SJSA1 (cell line): ENCODE measurements at places on chromosomes 5 and 9.

GRCh38 chr9:38084556-38084880, 15.5 kb upstream of the SHB start:
- no peak for DNase-seq

DNA sequence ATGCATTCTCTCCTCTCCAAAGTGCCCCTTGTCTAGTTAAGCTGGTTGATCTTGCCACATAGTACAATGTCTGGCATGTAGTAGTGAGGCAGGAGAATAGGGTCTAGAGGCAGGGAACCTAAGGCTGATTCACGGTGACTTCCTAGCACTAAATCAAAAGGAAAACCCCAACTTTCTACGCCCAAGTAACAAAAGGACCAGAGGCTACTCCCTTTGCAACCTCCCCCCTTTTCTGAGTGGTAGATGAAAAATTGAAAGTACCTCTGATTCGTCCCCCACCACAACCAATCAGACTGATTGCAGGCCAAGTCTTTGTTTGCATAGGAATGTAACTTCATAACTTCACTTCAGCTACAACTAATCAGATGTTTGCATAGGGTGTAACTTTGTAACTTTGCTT, 278.8 kb downstream of the PSAT1 start:
- DNase-seq: no peak

DNA sequence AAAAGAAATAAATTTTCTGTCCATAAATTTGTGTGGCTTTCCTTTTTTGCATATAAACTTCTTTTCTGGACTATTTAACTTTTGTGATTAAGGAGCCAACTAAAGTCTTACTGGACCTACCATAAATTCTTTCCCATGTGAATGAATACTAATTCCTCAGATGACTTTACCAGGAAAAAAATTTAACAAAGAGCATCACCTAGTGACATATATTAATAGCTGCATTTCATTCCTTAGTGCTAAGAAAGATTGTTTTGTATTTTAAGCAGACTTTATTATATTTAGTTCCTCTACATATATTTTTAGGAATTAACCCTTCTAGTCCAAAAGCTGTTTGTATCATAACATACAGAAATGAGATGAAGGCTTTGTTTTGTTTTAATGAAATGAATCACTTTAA, 64.4 kb downstream of the C9orf85 start:
- DNase-seq: no peak

DNA sequence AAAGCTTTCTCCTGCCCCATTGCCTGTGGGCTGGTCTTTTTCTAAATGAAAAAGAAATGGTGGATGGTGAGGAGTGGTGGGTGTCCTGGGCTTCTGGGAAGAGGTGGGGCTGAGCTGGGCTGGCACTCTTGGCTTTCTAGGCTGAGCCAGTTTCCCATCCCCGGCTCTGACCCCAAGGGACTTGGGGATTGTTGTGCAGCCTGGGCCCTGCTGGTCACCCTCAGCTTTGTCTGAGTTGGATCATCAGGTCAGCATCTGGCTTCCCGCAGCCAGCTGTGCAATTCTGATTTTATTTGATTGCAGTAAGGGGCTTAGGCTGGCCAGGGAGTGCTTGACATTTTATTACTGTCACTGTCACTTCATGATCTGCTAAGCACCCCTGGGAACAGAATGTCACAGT, 25.3 kb downstream of the GLRA1 start:
- DNase-seq: no peak

DNA sequence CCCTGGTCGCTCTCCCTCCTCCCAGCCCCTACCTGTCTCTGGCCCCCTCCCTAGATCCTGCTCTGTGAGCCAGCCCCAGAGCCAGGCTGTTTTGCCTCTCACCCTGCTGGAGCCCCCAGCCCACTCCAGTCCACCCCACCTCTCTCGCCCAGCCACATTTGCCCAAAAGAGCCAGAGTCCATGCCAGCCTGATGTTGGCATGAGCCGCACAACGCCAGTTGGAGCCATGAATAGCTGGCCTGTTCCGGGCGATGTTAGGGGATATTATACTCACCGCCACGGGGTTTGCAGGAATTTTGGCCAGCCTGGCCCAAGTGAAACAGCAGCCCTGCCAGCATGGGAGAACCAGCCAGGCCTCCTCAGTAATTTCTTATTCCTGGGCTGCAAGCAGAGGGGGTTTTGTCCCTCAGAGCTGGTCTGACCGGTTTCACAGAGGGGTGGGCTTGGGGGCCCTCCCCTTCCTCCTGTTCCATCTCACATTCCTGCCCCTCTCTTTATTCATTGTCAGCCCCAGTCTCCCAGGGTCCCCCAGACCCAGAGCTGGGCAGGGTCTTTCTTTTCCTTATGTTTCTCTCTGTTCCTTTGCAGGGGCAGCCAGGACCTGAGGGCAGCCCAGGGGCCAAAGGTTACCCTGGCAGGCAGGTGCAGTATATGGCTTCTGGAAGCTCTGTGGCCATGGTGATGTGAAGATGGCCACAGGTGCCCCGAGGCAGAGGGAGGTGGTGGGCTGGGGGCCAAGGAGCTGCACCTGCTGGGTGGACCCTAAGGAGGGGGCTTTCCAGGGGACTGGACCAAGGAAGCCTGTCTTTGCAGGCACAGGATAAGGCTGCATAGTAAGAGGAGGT, 50.1 kb downstream of the COL27A1 start:
- DNase-seq: no peak

GRCh38 chr5:176929654-176930053, 30.5 kb upstream of the HK3 start:
- no peak for DNase-seq

- DNase-seq: no peak
These were observed 1403.5 kb upstream of the CDH18 start for GRCh38 chr5:21391506-21391905.

DNA sequence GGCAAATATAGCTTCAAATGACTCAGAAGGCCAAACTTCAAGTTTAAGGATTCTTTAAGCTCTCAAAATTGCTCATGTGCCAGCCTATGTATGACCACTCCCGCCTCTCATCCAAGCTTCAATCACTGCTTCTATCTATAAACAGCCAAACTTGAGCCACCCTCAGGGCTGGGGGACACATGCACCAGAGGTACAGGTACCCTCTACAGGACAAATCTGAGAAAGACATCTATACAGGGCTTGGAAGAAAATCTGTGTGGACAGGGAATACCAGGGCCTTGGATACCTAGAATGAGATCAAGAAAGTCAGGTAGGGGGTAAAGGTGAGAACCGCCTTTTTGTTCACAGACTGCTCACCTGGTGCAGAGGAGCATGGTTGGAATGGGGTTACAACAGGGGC, 217.9 kb downstream of the ATPSCKMT start:
- DNase-seq: no peak

DNA sequence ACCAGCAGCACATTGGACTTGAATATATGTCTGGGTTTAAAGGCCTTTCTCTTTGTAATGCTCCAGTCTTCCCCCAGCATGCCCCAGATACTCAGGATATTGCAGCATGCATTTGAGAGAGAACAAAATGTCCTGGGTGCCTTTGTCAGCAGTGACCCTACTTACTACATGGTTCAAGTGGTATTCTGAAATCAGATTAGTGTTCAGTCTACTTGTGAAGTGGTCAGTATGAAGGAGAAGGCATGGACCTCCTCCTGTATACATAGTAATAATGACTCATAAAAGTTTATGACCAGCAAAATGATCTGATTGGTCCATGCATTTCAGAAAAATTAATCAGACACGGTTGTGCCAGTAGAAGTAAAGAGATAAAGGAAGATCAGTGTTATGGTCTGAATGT, 25.4 kb downstream of the GPR21 start:
- peak; percentile 25 for DNase-seq

DNA sequence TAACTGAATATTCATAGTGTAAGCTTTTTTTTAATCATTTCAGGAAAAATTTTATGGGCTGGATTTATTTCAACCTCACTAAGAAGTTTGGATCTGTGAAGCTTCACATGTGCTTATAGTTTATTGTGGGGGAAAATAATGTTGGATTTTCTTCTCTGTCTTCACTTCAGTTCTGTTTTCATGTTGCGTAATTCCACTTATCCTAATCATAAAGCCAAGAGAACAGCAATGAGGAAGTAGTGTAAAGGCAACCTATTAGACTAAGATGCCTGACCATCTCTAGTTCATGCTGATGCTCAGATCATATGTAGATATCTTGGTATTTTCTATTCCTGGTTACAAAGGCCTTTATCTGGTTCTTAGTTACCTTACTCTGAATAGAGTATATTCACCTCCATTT, 50.0 kb downstream of the CD180 start:
- DNase-seq: no peak

GRCh38 chr5:128974567-128974966, 9.3 kb downstream of the SLC27A6 start:
- no peak for DNase-seq

GRCh38 chr9:135174981-135175380, 87.5 kb downstream of the OLFM1 start:
- no peak for DNase-seq

- DNase-seq: no peak
These were observed 19.0 kb downstream of the FBXW5 start for GRCh38 chr9:136925414-136926153.

GRCh38 chr5:158414780-158415179, 555.8 kb upstream of the CLINT1 start:
- peak; percentile 95 for DNase-seq

GRCh38 chr9:134440636-134441226, 114.5 kb downstream of the RXRA start:
- DNase-seq: no peak

DNA sequence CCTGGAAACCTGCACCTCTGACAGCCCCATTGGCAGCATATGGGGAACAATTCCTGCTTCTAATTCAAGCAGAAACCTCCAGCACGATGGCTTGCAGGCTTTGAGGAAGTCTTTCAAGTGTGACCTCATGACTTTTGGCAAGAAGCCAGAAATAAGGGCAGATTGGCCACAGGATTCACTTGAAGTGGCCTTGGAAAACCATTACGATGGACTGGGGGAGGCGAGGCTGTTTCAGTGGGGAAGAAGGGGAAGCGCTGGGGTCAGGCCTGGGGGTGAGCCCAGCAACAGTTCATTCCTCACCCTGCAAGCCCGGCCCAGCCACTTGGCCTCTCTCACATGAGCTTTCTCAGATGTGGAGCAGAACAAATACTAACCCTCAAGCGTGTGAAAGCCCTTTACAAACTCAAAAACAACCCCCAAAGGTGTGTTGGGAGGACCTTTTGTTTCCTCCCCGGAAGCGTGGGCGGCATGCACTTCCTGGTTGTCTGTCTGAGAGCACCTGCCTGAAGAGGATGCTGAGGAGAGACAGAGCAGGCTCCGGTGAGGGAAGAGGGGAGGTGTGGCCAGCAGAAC, 26.9 kb upstream of the EEIG1 start:
- no peak for DNase-seq

GRCh38 chr5:11588803-11589202, 315.4 kb downstream of the CTNND2 start:
- no peak for DNase-seq

DNA sequence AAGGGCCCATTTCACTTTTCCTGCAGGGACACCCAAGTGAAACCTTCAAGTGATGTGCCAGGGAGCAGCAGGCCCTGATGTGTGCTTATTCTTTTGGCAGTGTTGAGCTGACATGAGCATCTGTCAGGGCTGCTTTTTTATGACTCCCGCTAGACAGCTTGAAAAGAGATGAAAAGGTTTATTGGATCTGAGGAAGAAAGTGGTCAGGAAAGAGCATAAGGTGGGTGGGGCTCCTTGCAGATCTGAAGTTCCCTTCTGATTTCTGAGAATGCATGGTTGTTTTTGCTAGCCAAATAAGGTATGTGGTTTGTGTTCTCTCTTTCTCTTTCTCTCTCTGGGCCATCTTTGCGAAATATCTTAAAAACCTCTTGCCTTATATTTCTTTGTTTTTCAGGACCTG, 316.1 kb downstream of the DMRT2 start:
- no peak for DNase-seq
